ENCODE measurements at places on chromosomes 4 and X.

GRCh38 chr4:75180790-75181776, 248.2 kb downstream of the PARM1 start:
- DNase-seq: no peak

GRCh38 chr4:142354794-142355420, 491.2 kb downstream of the INPP4B start:
- no peak for DNase-seq

- peak; percentile 21 for DNase-seq
Measured at GRCh38 chrX:67619253-67619652, 75.4 kb downstream of the AR start.

- DNase-seq: no peak
Measured at GRCh38 chrX:12052109-12052508, 86.2 kb upstream of the FRMPD4 start.

GRCh38 chr4:173171098-173171497, 2.5 kb downstream of the GALNT7 start:
- DNase-seq: peak; percentile 36

DNA sequence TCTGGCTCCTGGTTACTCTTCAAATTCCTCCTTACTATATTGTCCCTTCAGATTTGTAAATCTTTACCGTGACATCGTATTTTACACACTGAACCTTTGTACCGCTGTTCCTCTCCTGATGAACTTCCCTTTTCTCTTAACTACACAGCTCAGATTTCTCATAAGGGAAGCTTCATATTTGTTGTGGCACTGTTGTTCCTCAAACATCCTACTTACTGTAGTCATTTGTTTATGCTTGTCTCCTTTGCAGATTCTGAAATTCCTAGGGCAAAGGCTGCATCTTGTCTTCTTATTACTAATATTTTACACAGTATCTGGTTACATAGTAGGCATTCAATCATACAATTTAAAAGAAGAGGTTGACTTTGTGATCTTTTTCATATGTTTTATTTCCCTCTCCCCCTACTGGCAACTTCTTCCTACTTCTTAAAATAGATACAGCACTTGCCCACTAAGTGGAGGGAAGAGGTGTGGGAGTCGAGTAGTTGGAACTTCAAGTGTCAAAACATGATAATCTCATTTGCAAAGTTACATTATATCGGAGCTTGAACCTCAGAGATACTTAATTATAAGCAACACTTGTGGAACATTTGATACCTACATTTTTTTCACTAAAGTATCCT, 50.0 kb downstream of the TET2 start:
- no peak for DNase-seq

DNA sequence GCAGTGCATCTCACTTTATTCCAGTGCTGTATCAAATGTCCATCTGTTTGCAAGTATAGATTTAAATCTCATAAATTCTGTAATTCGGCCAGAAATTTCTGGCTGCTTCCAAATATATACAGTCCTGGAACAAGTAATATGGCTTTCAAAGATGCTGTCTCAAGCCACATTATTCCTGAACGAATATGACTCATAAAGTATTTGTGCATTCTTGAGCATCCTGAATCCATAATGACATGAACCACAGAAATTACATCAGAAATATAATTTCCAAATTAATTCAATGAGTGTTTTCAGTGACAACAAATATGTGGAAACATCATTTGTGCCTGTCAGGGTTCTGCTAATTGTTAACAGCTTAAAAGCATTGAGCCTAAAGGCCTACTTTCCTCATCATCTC, 140.9 kb upstream of the HPGD start:
- DNase-seq: peak; percentile 24

DNA sequence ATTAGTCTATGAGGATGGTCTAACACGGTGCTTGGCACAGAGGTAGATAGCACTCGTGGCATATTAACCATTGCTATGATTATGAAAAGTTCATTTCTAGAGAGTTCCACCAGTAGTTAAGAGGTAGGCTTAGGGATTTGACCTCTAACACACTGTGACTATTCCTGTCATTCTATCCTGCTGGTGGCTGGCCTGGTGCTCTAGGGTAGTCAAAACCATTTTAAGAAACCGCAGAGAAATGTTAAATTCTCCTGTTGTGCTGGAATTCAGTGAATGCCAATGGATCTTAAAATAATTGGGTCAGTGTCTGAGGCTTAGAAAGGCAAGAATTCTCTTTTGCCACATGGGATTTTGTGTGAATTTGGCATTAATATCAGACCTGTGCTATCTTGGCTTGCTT, 53.9 kb downstream of the VGLL1 start:
- DNase-seq: no peak

DNA sequence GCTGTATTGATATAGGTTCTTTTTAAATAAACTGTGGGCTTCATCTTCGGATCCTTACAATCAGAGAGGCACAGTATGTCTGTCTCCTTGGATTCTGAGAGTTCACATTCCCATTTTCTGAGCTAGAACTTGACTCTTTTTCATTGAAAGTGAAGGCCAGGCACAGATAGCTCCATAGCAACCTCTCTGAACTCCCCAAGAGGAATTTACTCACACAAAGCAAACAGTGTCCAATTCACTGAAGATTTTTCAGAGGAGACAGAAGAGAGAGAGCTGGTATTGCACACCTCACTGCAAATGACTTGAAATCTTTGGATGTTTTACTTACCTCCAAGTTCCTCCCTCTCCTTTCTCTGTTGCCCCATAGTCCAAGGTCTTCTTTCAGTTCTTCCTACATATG, 130.9 kb upstream of the CASK start:
- no peak for DNase-seq

- DNase-seq: no peak
Measured at GRCh38 chr4:78588894-78589545, 37.5 kb downstream of the ANXA3 start.

DNA sequence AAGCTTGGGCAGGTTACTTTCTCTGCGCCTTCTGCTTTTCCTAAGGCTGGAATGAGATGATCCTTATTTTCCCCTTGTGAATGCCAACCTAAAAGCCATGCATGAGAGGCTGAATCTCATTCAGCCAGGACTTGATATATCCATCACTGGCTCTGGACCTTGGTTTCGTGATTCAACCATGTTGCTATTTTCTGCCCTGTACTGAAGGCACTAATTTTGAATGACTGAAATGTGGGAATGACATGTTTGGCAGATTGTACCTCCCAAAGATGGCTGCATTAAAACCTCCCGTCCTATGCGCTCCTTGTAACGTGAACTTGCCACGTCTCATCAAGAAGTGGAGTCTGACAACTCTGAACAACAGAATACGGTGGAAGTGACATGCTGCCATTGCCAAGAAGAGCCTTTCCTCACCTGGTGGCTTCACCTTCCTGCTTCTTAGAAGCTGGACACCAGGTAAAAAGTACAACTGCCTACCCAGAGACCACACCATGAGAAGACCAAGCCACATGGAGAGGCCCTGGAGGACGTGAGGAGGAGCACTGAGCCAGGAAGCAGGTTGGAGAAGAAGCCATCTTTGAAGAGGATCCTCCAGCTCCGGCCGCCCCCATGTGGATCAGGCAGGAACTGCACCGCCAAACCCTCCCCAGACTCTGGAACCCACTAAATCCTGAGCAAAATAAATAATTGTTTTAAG, 174.5 kb downstream of the NSUN7 start:
- DNase-seq: peak; percentile 85

- DNase-seq: peak; percentile 1
Measured at GRCh38 chrX:65196758-65197360, 220.6 kb upstream of the ZC4H2 start.

DNA sequence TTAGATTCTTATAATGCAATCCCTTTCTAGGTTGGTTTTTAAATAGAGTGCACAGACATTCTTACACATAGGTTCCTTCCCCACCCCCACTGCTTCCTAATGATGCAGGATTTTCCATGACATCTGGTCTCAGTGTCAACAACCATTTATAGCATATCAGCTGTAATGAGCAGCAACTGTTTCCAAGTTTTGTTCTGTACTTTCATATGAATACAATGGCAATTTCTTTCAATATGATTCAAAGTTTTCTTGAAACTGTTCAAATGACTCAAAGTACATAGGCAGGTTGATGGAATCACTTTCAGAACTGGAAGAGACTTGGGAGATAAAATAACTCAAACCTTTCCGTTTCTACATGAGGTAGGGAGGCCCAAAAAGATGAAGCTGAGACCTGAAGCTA, 220.7 kb downstream of the CAMK2D start:
- no peak for DNase-seq

GRCh38 chrX:10897768-10898167, 213.4 kb upstream of the HCCS start:
- DNase-seq: no peak

- DNase-seq: no peak
Measured at GRCh38 chr4:22730021-22730420, 37.3 kb downstream of the GBA3 start.

DNA sequence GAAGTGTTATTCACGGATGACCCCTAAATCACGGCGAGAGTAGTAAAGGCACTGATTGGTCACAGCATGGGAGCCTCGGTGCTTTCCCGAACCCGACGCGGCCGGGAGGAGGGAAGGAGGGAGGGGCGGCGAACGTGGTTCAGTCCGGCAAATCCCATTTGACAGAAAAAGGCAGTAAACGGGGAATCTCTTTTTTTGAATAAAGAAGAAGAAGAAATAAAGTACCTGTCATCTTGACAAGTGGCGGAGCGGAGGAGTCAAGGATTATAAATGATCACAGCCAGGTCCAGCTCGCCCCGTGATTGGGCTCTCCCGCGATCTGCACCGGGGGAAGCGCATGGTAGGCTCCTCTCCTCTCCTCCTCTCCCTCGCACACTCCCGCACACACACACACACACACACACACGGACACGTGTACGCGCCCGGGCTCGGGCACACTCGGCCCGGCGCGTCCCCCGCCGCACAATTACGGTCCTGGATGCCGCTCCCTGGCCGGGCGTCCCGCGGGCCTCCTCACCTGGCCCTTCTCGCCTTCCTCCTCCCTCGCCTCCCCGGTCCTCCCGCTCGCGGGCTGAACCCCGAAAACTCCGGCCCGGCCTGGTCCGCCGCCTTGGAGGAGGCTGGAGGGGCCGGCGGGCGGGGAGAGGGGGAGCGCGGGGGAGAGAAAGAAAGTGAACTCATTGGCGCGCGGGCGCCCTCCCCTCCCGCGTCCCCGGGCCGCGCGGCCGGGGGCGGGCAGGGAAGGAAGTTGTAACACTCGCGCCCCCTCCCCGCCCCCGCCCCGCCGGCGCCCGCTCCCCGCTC, 99.2 kb upstream of the TENM3 start:
- DNase-seq: peak; percentile 61

- no peak for DNase-seq
Measured at GRCh38 chrX:47420962-47421361, 50.6 kb downstream of the ZNF157 start.

- DNase-seq: no peak
Measured at GRCh38 chrX:134776850-134777370, 118.6 kb upstream of the PLAC1 start.

DNA sequence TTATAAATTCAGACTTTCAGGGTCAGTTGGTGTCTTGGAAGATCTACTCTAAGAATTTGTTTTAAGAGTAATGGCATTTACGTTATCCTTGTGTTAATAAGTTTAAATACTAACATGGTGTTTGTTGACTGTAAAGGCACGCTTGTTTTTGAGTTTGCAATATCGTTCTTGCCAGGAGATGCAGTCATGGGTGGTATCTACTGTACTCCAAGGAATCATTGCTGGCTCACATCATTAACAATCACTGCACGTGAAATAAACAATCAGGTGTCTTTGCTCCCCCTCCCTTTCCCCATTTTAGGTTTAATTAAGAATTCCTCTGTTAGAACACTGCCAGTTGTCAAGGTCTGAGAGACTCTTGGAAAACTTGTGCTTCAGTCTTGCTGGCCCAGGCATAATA, 1.6 kb downstream of the HHIP start:
- no peak for DNase-seq

DNA sequence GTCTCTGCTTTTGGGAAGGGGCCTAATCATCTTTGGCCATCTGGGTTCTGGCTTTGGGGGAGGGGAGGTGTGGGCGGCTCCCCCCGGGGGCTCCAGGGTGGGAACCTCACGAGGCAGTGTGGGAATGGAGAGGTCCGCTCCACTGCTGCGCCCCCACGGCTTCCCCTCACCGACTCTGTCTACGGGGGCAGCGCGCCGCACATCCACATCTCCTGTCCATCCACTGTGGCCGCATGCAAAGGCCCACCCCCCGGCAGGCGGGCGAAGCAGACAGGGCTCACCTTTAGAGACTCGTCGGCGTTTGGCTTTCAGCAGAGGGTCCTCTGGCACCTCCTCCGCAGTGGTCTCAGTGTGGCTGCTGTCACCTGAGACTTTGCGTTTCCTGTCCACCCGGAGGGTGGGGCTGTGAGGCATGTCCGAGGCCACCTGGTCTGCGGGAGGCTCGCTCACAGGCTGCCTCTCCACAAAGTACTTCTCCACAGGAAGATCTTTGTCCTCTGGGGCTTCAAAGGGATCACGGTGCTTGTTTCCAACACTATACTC, 33.6 kb downstream of the BCOR start:
- DNase-seq: no peak

DNA sequence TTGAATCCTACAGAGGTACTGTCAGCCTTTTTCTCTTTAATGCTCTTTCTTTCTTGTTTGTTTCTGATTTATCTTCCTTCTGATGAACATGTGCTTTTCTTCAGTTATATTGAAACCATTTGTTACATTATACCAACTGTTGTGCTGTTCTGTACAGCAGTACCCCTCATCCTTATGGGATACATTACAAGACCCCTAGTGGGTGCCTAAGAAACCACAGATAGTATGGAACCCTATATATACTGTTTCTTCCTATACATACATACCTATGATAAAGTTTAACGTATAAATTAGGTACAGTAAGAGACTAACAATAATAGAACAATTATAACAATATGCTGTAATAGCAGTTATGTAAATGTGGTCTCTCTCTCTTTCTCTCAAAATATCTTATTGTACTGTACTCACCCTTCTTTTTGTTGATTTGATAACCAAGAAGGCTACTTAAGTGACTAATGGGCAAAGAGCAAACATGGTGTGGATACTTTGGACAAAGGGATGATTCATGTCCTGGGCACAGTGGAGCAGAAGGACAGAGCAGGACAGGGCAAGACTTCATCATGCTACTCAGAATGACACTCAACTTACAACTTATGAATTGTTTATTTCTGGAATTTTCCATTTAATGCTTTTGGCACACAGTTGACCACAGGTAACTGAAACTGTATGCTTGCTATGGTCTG, 10.7 kb upstream of the YIPF7 start:
- no peak for DNase-seq

- no peak for DNase-seq
Measured at GRCh38 chrX:116111497-116111896, 59.0 kb upstream of the AGTR2 start.

- no peak for DNase-seq
Measured at GRCh38 chr4:40000711-40001110, 23.0 kb upstream of the PDS5A start.

Data from AG08395 (cell line).